ENCODE measurements at places on chromosomes 3 and 15.

DNA sequence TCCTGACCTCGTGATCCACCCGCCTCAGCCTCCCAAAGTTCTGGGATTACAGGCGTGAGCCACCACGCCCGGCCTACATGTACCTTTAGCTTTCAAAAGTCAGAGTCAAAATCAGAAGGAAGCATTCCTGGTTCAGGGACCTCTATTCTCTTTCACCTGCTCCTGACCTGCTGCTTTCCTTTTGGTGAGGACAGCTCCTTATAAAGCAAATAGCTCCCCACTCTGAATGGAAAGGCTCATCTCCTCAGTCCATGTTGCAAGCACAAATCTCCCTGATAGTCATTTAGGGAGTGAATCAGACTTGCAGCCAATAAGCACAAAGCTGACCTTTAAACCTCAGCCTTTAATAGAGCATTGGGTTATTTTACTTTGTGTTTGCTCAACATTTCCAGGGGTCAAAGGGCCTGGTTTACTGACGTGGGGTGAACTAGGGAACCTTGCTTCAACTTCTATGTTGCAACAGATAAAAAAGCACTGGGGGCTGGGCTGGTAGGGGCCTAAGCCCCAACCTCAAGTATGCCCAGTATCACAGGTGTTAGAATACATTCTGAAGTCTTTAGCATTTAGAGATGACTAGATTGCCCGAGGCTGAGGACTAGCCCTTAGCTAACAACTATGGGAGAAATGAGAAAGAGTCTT, 43.1 kb downstream of the THRB start:
- no peak for DNase-seq

GRCh38 chr3:98855806-98856400, 45.6 kb downstream of the DCBLD2 start:
- no peak for DNase-seq

GRCh38 chr3:30737743-30738499, 131.5 kb downstream of the TGFBR2 start:
- DNase-seq: no peak

GRCh38 chr3:52501046-52501445, 5.9 kb downstream of the STAB1 start:
- no peak for DNase-seq

Data from stimulated activated CD8-positive, alpha-beta memory T cell treated with anti-CD3 and anti-CD28 coated beads, Interleukin-15, amount 100 ng/mL, for 4 hours (primary cell).